ENCODE measurements at places on chromosomes 2 and 18.
A peak's percentile ranks its signal among the peaks of the same experiment; 100 is the strongest.

- no peak for DNase-seq
Measured at GRCh38 chr2:174595891-174596397, 1.7 kb downstream of the WIPF1 start.

DNA sequence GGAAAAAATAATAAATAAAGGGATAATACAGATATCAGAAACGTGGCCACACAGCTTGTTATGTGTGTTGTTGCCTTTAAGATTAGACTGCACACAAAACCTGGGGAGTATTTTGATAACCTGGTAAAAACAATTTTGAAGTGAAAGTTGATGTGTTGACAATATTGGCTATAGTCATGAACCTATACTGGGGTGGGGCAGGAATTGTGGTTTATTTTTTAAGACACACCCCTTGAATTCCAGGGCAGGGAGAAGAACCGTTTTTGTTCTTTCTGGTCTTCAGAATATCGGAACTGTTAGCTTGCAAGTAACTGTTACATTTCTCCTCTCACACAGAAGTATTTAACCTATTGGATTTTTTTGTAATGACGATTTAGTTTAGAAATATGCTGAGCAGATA, 80.4 kb downstream of the LIMS1 start:
- no peak for DNase-seq

DNA sequence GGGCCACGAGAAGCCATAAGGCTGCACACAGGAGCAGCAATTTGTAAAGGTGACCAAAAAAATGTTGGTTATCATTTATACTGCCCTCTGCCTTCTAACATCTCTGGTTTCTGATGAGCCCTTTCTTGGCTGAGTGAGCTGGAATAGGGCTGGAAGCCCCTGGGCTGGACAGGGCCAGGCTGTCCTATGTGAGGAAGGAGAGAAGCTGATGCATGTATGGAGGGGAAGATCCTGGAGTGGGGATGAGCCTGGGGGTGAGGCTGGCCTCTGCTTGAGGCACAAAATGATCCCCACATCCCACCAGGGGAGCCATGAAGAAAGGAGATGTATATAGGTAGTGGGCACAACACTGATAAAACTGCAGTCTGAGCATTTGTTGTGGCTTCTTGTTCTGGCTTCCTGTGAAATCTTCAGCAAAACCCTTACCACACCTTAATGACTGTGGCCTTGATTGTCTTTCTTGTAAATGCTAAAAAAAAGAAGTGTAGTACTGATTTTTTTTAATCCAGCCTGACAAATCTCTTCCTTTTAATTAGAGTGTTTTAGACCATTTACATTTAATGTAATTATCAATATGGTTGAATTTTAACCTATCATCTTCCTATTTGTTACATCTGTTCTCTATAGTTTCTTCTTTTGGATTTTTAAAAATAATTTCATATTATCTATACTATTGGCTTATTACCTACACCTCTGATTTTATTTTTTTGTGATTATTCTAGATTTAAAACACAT, 5.6 kb downstream of the SNED1 start:
- no peak for DNase-seq

DNA sequence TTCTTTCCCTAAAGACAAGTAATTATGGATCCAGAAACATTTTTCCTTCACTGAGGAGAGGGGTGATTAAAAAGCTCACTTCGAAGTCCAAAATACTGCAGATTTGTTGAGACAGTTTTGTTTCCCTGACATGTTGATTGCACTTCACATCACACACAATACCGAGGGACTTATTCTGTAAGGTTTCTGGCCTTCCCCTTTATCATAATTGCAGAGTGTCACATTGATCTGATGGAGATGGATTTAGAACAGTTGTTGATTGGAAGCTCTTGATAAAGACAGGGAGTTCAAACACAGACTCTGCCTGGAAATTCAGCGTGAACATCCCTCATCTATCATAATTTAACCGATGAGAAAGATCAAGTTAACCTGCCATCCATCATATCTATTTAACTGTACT, 163.6 kb downstream of the PTPRM start:
- no peak for DNase-seq

DNA sequence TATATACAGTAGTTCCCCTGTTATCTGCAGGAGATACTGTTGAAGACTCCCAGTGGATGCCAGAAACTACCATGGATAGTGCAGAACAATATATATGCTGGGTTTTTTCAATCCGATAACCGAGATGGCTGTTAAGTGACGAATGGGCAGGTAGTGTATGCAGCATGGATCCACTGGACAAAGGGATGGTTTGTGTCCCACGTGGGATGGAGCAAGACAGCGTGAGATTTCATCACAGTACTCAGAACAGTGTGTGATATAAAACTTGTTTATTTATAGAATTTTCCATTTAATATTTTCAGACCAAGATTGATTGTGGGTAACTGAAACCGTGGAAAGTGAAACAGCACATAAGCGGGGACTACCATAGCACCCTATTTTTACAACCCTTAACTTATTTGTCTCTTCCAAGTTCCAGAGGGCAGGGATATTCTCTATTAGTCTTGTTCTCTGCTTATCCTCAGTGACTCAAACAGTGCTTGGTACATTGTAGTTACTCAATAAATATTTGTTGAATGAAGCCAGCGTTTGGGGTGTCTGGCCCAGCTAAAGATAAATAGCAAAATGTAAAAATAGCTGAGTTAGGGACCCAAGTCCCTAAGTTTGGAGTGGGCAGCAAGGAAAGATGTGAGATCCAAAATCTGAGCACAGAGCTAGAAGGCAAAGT, 50.0 kb downstream of the RHBDD1 start:
- DNase-seq: no peak

DNA sequence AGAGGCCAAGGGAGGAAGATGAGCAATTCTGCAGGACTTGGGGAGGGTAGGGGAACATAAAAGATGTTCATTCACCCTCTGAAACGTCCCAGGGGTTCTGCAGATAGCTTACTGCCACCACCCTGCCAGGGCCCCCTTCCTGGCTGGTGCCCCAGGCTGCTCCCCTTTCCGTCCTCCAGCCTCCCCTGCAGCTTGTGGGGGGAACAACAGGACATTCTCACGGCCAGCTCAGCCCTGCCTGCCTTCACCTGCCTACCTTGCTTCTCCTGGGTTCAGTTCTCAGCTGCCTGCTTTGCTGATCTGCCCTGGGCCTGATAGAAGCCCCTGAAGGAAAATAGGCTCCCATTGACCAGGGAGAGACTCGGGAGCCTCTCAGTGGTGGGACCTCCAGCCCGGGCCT, 251.1 kb downstream of the CELF4 start:
- DNase-seq: no peak

DNA sequence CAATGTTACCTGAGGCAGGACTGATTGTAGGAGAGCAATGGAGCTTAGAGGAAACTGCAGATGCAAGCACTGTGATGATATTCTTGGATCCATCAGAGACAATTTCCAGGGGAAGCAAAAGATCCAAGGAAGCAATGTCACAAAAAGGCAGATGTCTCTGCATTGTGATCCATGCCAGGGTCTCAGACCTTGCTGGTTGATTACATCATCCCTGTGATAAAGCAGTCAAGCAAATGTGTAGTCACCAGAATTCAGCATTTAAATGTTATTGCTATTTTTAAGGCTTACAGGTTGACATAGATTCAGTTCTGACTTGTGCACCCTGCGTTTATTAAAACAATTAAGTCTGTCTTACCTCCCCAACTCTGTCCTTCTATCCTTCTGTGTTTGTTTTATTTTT, 56.8 kb upstream of the CCDC85A start:
- DNase-seq: no peak

DNA sequence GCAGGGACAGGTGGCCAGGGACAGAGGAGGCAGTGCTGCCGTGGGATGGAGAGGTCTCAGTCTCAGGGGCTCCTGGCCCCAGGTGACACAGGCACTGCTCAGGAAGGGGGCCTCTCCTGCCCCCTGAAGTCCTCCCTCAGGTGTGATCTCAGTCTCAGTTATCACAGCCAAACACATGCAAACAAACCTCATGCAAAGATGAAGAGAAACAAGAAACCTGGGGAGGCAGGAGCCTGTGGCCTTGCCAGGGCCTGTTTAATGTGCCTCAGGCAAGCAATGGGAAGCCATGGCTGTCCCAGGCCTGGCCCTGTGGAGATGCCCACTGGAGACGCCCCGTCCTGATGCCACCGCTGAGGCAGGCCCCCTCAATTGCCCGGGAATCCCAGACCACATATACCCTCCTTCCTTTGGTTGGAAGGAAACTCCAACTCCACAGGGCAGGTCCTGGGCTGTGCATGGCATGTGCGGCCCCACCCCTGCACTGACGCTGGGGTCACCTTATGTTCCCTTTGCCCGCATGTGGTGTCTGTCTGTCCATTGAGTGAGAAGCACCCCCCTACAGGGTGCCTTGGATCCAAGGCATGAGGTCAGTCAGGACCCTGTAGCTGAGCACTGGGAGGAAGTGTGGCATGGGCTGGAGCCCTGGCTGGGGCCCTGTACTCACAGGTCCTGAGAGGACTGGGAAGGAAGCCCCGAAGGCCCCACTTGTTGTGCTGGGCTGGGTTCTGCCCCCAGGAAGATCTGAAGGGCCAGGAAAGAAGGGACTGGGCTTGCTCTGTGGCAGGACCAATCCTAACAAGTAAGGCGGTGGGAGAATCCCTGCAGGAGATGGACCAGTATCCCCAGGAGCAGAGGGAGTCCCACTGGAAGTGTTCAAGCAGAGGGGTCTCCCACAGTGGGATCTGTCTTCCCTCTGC, 68.8 kb upstream of the RAB6C start:
- DNase-seq: no peak

GRCh38 chr2:159110784-159111183, 142.3 kb downstream of the TANC1 start:
- DNase-seq: no peak

DNA sequence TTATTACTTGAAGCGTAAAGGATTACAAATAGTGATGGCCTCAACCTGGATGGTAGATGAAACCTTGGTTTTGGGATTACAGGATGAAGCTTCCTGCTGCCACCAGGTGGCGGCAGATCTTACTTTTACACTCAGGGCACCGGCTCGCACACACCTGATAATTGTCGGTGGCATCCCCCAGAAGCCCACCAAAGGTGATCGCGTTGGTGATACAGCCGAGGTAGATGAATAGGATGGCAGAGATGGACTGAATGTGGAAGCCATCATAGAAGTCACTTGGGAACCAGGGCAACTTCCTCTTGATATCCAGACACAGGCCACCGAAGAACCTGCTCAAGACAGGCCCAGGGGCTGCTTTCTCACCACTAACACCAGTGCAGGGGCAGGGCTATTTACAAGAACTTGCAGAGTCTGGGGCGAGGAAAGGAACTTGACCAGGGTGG, 51.8 kb downstream of the MTHFD2 start:
- peak; percentile 48 for DNase-seq

- DNase-seq: no peak
Measured at GRCh38 chr2:38174646-38175423, 98.9 kb upstream of the CYP1B1 start.

DNA sequence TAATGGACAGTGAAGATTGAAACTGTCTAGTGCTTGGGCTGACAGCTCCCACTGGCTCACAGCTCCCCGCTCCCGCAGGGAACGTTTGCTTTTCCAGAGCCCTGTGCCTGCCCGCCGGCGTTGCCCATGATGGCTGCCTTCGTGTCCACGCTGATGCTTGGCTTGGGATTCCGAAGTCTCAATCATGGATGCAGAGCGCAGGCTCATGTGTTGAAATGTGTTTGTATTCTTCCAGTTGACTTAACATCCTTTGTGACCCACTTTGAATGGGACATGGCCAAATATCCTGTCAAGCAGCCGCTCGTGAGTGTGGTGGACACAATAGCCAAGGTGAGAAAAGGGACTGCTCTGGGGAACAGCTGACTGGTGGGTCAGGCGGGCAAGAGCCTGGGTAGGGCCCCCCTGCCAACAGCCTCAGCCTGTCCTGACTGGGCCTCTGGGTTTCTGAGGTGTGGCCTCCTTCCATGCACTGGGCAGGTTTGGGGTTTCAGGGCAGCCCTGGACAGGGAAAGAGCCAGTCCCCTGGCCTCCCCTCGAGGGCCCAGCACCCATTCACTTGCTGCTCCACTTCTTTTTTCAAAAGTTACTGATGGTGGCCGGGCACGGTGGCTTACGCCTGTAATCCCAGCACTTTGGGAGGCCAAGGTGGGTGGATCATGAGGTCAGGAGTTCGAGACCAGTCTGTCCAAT, 42.8 kb downstream of the ATP6V1C2 start:
- no peak for DNase-seq

- no peak for DNase-seq
Measured at GRCh38 chr2:62074233-62074632, 121.7 kb upstream of the B3GNT2 start.

- peak; percentile 30 for DNase-seq
Measured at GRCh38 chr2:97728091-97728731, 14.8 kb downstream of the ZAP70 start.

DNA sequence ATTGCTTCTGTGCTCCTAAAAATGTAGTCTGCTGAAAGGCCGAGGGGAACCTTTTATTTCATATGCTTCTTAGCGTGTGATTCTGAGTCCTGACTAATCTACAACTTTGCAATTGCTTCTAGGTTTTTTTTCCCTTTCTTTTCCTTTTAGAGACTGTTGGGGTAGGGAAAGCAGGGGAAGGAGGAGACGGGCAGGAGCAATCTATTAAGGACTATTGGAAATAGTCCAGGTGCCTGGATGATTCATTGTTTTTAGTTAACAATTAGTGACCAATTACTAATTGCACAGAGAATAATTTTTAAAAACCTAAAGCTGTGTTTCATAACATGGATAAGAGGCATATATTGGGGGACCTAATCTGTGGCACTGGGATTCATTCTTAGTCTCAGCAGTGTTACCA, 49.4 kb upstream of the STON1 start:
- no peak for DNase-seq

DNA sequence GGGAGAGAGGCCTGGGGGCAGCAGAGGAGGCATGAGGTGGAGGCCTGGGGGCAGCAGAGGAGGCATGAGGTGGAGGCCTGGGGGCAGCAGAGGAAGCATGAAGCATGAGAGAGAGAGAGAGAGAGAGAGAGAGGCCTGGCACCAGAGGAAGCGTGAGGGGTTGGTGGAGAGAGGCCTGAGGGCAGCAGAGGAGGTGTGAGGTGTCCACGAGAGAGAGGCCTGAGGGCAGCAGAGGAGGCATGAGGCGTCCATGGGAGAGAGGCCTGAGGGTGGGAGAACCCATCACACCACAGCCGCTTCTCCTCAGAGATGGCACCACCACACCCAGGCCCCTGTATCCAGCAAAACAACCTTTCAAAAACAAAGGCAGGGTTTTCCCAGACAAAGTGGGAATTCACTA, 55.7 kb upstream of the KCNG2 start:
- DNase-seq: no peak

- no peak for DNase-seq
Measured at GRCh38 chr18:77911971-77912605, 662.4 kb downstream of the GALR1 start.

DNA sequence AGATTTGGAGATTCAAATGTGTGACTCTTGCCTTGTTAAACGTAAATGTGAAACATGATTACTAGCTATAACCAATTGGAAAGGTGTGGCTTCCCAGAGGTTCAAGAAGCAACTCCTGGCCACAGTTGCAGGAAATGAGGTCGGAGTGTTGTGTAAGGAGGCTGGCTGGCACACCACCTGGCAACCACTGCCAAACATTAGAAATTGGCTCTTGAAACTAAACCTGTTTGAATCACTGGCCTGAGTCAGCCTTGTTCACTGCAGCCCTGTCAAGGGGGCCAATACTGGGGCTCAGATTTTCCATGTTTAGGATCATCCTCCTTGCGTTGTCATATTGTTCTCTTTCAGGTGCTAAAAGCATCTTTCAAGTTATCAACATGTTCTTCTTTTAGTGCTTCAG, 206.3 kb downstream of the ARL6IP6 start:
- DNase-seq: no peak
